ENCODE measurements at places on chromosomes 12 and 14.

- no peak for DNase-seq
These were observed 18.7 kb upstream of the SCFD1 start for GRCh38 chr14:30603402-30603801.

- DNase-seq, result no peak
These were observed 166.2 kb downstream of the PTPRO start for GRCh38 chr12:15488481-15488880.

- DNase-seq, result no peak
These were observed 8.1 kb upstream of the ZNF385A start for GRCh38 chr12:54392485-54393206.

GRCh38 chr12:85425349-85425612 lies 145.3 kb downstream of the ALX1 start:
- DNase-seq, result no peak

- DNase-seq, result no peak
These were observed 23.6 kb downstream of the RHOF start for GRCh38 chr12:121769831-121770301.

DNA sequence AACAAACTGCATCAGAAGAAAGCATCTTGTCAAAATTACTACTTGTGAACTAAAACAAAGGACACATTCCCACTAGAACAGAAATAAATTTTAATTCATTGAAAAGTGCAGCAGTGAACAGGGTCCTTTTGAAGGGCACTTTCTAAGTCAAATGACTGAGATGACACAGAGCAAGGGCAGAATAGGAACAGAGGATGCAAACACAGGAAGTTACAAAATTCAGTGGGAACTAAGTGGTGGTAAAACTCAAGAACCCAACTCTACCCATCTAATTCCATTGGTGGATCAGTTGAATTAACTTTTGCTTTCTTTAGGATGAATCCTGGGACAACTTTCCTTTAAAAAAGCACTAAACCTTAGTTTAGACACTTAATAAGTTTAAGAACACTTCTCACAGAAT lies 45.8 kb downstream of the GNS start:
- no peak for DNase-seq

- DNase-seq, result no peak
These were observed 100.5 kb upstream of the SSTR1 start for GRCh38 chr14:38107216-38107631.

- peak; percentile 59 for DNase-seq
These were observed 3.7 kb downstream of the GPR132 start for GRCh38 chr14:105061428-105062047.

DNA sequence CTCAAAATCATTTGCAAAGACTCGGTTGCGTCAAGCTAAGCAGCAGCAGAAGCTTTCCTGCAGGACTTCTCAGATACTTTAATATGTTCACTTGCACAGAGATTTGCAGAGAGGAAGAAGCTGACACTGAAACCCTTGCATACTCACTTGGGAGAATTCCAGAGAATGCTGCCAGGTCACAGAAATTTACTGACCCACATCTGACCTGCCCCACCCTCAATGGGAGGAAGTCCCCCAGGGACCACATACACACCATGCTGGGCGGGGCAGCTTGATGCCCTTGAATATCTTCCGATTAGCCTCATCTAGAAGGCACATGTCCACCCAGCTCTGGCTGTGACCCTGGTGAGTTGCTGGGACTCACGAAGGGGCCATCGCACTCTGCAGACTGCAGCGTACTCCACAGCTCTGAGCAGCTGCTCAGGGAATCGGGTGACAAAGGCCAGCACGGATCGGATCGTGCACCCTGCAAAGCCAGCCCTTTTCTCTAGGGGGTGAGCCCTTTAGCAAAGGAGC lies 83.2 kb downstream of the ITPK1 start:
- no peak for DNase-seq

DNA sequence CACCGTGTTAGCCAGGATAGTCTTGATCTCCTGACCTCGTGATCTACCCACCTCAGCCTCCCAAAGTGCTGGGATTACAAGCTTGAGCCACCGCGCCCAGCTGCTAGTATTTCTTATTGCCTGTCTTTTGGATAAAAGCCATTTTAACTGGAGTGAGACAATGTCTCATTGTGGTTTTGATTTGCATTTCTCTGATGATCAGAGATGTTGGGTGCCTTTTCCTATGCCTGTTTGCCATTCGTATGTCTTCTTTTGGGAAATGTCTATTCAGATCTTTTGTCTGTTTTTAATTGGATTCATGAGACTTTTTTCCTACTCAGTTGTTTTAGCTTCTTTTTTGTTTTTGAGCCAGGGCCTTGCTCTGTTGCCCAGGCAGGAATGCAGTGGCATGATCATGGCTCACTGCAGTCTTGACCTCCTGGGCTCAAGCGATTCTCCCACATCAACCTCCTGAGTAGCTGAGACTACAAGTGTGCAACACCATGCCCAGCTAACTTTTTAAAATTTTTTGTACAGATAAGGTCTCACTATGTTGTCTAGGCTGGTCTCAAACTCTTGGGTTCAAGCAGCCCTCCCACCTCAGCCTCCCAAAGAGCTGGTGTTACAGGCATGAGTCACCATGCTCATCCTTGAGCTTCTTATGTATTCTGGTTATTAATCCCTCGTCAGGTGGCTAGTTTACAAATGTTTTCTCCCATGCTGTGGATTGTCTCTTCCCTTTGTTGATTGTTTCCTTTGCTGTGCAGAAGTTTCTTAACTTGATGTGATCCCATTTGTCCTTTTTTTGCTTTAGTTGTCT lies 65.9 kb downstream of the ACACB start:
- no peak for DNase-seq

DNA sequence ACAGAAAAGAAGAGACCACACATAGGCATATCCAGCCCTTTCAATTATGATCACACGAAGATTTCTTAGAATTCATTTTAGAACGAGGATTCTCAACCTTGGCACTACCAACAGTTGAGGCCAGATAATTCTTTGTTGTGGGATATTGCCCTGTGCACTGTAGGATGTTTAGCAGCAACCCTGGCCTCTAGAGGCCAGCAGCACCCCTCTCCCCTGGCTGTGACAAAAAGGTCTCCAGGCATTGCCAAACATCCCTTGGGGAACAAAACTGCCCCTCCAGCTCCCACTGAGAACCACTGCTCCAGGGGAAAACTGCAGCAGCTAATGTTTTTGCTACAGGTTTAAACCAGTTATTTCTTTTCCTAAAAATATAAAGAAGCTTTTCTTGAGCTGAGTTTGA lies 7.1 kb downstream of the NT5DC3 start:
- DNase-seq, result no peak

DNA sequence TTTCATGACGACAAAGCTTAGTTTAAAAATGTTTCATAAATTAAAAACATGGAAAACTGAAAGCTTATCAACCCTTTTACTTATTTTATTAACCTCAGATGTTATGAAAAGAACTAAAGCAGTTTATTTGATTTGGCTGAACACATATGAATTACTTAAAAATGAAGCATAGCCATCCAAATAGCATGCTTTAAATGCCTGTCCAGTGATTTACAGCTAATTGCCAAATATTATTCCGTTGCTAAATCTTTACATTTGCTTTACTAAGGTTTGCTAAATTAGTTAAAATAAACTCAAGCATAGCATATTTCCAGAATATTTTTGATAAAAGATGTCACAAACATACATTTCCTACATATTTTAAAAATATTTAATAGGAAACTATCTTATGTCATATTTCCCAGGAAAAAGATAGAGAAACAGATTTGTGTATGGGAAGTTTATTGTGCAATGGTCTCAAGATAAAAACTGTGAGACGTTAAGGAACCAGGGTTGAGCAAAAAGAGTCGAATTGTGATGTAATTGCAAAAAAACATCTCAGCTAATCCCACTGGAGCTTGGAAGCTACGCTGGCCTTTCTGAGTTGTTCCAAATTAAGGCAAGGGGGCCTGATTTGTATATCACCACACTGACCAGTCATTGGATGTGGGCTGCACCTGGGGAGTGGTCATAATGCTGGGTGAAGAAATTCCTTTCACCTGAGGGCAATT lies 25.8 kb downstream of the GPR135 start:
- DNase-seq, result no peak

GRCh38 chr12:109840305-109841074 lies 7.3 kb upstream of the TRPV4 start:
- DNase-seq, result no peak

DNA sequence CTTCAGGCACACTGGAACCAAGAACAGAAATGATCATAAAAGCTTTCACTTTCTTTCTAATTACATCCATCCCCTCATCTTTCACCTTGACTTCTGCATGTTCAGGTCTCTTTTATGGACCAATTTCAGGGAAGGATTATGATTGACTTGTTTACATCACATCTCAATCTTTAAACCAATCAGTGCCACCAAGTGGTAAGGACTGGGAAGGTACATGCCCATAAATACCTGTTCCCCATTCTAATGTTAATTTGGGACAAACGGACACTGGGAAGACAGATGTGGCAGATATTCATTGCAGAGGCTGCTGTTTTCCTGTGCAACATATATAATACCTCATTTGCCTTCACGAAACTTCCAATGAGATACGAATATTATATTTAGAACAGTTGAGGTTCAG lies 978.1 kb downstream of the GALC start:
- no peak for DNase-seq

- peak; percentile 55 for DNase-seq
These were observed 643 bp downstream of the ZFC3H1 start for GRCh38 chr12:71662849-71663560.

GRCh38 chr12:121536054-121536898 lies 44.5 kb downstream of the KDM2B start:
- DNase-seq, result peak; percentile 33

DNA sequence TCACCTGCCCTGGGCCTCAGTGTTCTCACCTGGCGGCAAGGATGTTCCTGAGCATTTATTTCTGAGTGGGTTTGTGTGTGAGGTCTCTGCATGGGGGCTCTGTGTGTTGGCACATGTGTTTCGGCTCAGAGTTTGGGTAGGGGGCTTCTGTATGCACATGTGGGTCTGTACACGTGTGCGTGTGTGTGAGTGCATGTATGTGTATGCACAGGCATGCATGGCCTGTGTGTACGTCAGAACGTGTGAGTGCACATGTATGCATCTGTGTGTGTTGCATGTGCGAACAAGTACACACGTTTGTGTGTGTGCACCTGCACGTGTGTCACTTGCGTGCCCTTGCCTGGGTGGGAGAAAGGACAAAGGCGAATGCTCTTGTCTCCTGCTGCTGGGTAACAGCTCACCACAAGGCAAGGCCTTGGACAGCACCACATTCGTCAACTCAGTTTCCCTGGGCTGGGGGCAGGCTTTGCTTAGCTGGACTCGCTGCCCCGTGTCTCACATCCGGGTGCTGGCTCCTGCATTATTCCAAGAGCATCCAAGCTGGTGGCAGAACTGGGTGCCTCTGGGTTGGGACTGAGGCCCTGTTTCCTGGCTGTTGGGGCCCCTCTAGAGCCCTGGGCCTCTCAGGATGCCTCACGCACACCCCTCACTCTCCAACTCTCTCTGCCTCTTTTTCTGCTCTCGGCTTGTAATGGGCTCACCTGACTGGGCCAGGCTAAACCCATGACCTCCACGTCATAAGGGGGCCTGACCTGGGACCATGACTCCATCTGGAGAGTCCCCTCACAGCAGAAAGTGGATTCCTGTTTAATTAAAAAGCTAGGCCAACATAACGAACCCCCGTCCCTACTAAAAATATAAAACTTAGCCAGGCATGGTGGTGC lies 153.6 kb upstream of the C14orf180 start:
- DNase-seq, result no peak

DNA sequence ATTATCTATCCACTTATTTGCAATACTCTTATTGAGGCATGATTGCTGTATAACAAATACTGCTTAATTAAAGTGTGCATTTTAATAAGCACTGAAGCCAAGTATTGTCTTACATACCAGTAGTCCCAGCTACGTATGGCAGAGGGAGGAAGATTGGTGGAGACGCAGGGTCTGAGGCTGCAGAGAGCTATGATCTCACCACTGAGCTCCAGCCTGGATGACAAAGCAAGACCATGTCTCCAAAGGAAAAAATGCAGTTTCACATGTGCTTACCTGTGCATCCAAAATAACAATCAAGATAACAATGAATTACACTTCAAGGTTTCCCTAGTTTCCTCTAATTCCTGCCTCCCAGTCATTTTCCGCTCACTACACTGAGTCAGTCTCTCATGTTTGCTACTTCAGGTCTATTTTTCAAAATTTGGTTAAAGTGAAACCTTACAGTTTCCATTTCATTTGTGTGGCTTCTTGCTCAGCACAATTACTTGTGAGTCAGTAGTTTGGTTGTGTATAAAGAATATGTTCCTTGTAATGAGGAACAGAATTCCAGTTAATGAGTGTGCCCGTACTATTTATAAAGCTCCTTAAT lies 1250.1 kb downstream of the TMEM121 start:
- no peak for DNase-seq

DNA sequence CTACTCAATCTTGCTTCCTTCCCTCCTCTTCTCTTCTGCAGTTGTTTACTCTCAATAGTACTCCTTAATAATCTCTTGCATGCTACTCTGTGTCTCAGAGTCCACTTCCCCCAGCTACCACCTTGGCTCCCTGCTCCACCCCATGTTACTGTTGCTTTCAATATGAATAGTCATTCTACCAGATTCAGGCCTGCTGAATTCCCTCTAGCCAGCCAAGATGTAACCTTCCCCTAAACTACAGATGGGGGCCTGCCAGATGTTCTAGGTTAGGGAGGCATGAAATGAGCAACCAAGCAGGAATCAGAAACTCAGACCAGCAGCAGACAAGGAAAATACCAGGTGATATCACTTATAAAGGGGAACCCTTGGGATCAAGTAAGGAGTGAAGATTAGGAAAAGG lies 392.1 kb upstream of the DDHD1 start:
- no peak for DNase-seq

DNA sequence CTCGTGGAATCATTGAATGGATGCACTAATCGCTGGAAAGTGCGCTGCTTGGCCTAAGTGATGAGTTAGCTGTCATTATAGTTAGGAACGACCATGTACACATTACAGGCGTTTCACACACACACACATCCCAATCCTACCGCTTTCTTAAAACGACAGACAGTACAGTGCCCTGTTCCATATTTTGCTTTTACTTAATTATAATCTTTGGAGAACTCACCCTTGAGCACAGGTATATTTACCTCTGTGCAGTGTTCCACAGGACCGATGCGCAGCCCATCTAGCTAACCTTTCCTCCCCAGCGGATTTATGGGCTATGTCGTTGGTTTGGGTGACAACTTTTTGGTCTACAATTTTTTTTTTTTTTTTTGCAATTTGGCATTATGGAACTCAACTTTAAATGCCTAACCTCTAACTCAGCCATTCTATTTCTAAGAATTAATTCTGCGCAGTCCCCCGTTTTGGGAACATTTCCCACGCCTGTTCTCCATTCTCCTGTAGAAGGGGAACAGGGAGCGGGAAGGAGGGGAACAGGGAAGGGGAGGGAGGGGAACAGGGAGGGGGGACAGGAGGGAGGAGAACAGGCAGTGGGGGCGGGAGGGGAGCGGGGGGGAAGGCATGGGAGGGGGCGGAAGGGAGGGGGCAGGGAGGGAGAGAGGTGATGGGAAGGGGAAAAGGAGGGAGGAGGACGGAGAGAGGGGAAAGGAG lies 663 bp upstream of the ULK1 start:
- no peak for DNase-seq

- DNase-seq, result no peak
These were observed 94.0 kb downstream of the TBX5 start for GRCh38 chr12:114311974-114312373.

GRCh38 chr12:73935817-73936216 lies 601.8 kb upstream of the ATXN7L3B start:
- DNase-seq, result no peak
